Amniotic stem cell (primary cell): ENCODE measurements at places on chromosomes 16 and 17.

DNA sequence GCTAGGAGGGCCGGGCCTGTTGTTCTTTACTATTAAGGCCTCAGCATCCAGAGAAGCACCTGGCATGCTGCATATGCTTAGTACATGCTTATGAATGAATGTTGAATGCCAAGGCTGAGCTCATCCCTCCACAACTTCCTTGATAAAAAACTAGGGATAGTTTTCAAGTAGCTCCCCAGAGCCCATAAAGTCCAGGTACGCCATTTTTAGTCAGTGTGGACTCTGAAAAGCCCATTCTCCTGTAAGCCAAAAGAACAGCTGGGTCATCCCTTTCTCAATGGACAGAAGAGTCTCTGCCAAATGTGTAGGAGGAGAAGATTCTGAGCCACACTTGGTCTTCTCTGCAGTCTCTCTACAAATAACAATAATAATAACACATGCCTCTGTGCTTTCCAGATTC, 8.9 kb upstream of the ITGB3 start:
- DNase-seq, result no peak

- peak; percentile 23 for DNase-seq
Measured at GRCh38 chr16:66275775-66276428, 90.6 kb upstream of the CDH5 start.

GRCh38 chr16:89344458-89344834, 126.9 kb downstream of the ZNF778 start:
- no peak for DNase-seq

GRCh38 chr17:78219396-78220150, 5.5 kb downstream of the BIRC5 start:
- DNase-seq, result no peak

DNA sequence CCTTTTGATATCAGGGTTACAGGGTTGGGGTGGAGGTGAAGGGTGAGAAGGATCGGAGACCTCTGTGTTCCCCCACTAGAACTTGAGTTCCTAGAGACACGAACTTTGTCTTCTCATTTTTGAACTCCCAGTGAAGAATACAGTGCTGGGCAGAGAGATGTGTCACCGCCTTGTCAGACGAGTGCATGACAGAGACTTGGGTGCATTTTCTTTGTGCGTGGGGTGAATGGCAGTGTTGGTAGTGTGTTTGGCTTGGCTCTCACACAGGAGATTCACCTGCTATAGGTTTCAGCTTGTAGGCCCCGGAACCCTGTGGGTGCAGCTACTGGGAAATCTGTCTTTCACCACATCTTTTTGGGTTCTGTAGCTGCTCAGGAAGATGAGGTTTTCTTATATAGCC, 40.0 kb upstream of the CCR7 start:
- no peak for DNase-seq

- DNase-seq, result no peak
Measured at GRCh38 chr16:52494145-52494544, 52.8 kb downstream of the TOX3 start.

GRCh38 chr16:28010671-28011070, 52.8 kb downstream of the GSG1L start:
- no peak for DNase-seq

GRCh38 chr16:4613636-4614570, 785 bp downstream of the UBALD1 start:
- no peak for DNase-seq

GRCh38 chr16:19844945-19845641, 39.6 kb downstream of the GPRC5B start:
- DNase-seq, result peak; percentile 53

- no peak for DNase-seq
Measured at GRCh38 chr17:72719206-72719577, 373.3 kb downstream of the SLC39A11 start.

- no peak for DNase-seq
Measured at GRCh38 chr17:28948873-28949184, 2.5 kb downstream of the PHF12 start.

GRCh38 chr16:55501549-55502322, 7.1 kb upstream of the LPCAT2 start:
- no peak for DNase-seq

- DNase-seq, result no peak
Measured at GRCh38 chr16:17386229-17386628, 84.5 kb downstream of the XYLT1 start.
